Stimulated activated CD8-positive, alpha-beta memory T cell treated with anti-CD3 and anti-CD28 coated beads, Interleukin-4, amount 100 ng/mL, for 1 hour (primary cell): ENCODE measurements at places on chromosomes 7 and 10.

GRCh38 chr7:70165477-70166170 is 567.3 kb downstream of the AUTS2 start:
- DNase-seq, result no peak

GRCh38 chr7:47252675-47253074 is 329.2 kb downstream of the TNS3 start:
- no peak for DNase-seq

DNA sequence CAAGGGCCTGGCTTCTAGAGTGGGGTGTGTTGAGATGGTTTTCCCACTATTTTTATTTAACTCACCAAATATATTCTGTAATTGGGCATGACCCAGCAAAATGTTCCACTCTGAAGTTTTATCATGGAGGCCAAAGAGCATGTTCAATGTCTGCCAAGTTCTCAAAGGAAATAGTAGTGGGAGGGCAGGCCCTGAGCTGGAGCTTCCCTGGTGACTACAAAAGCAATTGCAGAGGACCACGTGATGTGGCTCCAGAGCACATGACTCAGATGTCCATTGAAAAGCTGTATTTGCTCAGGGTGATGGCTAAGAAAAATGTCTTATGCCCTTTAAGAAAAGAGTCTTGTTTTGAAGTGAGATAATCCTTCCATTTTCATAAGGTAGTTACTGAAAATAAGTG is 1024.8 kb downstream of the LRMDA start:
- no peak for DNase-seq

DNA sequence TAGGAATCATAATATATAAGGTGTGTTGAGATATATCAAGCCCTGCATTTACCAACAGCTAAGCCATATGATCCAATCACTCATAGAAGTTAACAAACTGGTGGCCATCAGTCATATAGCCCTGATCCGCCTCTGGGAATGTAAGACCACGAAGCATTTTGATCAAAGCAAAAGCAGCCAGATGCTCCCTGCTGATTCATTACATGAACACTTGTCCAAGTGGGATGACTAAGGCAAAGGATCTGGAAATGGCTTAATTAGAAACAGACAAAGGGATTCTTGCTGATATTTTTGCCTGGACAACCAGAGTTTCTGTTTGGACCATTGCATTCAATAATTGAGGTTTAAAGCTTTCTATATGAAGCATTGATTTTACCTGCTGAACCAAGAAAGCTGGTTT is 535.5 kb downstream of the GPAM start:
- no peak for DNase-seq

DNA sequence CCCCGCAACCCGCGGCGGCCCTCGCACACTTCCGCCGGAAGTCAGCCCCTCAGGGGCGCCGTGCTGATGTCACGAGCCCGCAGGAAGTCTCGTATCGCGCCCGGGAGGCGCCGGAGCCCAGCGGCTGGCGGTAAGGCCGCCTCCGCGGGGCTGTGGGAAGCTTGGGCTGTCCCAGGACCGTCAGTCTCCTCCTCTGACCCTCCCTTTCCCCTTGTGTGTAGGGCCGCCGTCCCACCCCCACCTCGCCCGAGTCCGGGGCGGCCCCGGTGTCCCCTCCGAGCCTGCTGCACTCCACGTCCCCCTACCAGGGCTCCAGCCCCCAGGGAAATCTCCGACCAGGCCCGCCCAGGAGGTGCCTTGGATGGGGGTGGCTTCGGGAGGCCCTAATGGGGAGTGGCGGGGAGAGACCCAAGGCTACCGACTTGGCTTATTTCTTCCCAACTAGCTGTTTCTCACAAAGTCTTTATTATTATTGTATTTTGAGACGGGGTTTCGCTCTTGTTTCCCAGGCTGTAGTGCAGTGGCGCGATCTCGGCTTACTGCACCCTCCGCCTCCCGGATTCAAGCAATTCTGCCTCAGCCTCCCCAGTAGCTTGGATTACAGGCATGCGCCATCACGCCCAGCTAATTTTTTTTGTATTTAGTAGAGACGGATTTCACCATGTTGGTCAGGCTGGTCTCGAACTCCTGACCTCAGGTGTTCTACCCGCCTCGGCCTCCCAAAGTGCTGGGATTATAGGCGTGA is at the start of gene ZDHHC4:
TSS of gene ZDHHC4 (plus strand) at position 86 of the 745 bp plus-strand sequence. CDS start 3,108 bp downstream, outside the sequence.
- peak; percentile 71 for DNase-seq

DNA sequence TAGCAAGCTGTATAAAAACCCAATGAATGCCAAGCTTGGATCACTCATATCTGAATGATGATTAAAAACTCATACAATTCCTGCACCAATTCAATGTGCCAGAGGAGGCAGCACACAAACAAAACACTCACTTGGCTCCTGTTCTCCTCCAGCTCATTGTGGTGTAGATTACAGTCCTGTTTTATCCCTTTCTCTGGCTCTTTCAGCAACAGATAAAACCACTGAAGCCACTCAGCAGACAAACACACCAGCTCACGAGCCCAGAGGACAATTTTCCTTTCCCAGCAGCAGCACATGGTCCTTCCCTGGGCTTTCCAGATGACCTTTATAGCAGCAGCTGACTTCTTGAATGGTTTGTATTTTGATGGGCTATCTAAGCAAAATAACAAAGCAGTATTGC is 107.3 kb upstream of the STARD3NL start:
- no peak for DNase-seq
